CD8-positive, alpha-beta memory T cell (primary cell): ENCODE measurements at places on chromosomes 4 and X. TPM values are rescaled to one million over a fixed set of nuclear protein-coding genes. Genes with fewer than 3 reads are reported as not detected.

The CXorf65 gene
- total RNA-seq, result 11.0 TPM

The PCDH7 gene
- not detected for total RNA-seq

GRCh38 chr4:147714575-147715401, 17.1 kb upstream of the ARHGAP10 start:
- no peaks in the 10 kb centered on the region for H3K27me3 ChIP-seq
- H3K36me3 ChIP-seq, result no peaks in the 10 kb centered on the region
- DNase-seq, result no peak
- no peak overlapping the region for H3K4me3 ChIP-seq
- H3K4me1 ChIP-seq, result no peaks in the 10 kb centered on the region
- H3K27ac ChIP-seq, result no peak overlapping the region

- H3K4me3 ChIP-seq, result no peak overlapping the region
- H3K27ac ChIP-seq, result no peak overlapping the region
- H3K4me1 ChIP-seq, result no peaks in the 10 kb centered on the region
- no peak for DNase-seq
Observed at GRCh38 chr4:159937595-159937994, 834.7 kb downstream of the RAPGEF2 start.

- no peak for DNase-seq
- H3K27me3 ChIP-seq, result no peaks in the 10 kb centered on the region
- no peak overlapping the region for H3K27ac ChIP-seq
Observed at GRCh38 chr4:80576796-80577195, 241.3 kb downstream of the CFAP299 start.

GRCh38 chrX:115226929-115227328, 7.0 kb downstream of the LRCH2 start:
- no peaks in the 10 kb centered on the region for H3K4me1 ChIP-seq
- H3K27me3 ChIP-seq, result no peaks in the 10 kb centered on the region
- H3K27ac ChIP-seq, result no peak overlapping the region
- DNase-seq, result no peak

The GUCY1B1 gene
- not detected for total RNA-seq

GRCh38 chr4:10584042-10584441, 100.5 kb downstream of the CLNK start:
- no peaks in the 10 kb centered on the region for H3K27me3 ChIP-seq
- H3K36me3 ChIP-seq, result no peaks in the 10 kb centered on the region
- H3K4me1 ChIP-seq, result peaks cover 11% of the 10 kb centered on the region
- no peak for DNase-seq

- no peak overlapping the region for H3K27ac ChIP-seq
- no peak for DNase-seq
- no peaks in the 10 kb centered on the region for H3K27me3 ChIP-seq
- peaks cover 27% of the 10 kb centered on the region for H3K4me1 ChIP-seq
Observed at GRCh38 chr4:87103086-87103485, 117.3 kb downstream of the KLHL8 start.
